CD4-positive, alpha-beta T cell treated with Interleukin-4 for 1 hour (primary cell): ENCODE measurements at places on chromosomes 3 and 15.

GRCh38 chr3:27607370-27607769 lies 114.8 kb downstream of the EOMES start:
- DNase-seq: no peak

DNA sequence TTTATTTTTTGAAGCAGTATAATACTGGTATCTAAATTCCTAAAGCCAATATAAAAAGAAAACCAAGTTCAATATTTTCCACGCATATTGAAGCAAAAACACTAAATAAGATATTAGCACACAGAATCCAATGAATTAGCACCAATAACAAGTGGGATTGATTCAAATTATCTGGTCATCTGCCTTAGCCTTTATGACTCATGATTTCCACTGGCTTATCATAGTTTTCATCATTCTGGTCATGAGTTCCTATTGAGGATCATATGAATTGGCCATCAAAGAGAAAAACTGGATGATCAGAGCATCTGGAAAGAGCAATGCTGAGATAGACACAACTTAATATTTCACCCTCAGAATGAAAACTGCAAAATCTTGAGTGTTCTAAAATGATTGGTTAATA lies 809.9 kb downstream of the MCTP2 start:
- DNase-seq: no peak

- no peak for DNase-seq
These were observed 10.1 kb downstream of the AADACL2 start for GRCh38 chr3:151743855-151744254.

DNA sequence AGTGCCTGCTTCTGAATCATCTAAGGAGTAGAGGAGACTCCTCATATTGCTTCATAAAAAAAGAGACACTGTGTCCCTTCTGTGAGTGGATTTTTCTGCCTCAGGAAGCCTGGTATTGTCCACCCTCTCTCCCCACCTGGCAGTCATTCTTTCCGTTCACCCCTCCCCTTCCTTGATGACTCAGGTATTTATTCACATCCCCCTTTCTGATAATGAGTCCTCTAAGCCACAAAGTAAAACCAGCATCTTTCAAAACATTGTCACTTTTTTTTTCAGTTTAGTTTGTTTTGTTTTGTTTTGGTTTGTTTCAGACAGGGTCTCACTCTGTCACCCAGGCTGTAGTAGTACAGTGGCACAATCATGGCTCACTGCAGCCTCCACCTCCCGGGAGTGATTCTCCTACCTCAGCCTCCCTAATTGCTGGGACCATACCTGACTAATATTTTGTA lies 65.2 kb upstream of the UBE2E1 start:
- DNase-seq: peak; percentile 26

- no peak for DNase-seq
These were observed 488.7 kb upstream of the AGTR1 start for GRCh38 chr3:148208975-148209374.

GRCh38 chr15:72758182-72758581 lies 25.4 kb downstream of the ADPGK start:
- DNase-seq: no peak

GRCh38 chr3:136122006-136122405 lies 74.1 kb downstream of the MSL2 start:
- DNase-seq: no peak

DNA sequence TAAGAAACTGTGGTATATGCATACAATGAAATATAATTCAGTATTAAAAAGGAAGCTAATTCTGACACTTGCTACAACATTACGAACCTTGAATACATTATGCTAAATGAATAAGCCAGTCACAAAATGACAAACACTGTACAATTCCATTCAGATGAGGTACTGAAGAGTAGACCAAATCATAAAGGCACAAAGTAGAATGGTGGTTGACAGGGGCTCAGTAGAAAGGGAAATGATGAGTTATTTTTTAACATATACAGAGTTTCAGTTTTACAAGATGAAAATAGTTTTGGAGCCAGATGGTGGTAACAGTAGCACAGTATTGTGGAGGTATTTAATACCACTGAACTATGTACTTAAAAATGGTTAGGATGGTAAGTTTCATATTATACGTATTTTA lies 254.6 kb upstream of the RBMS3 start:
- no peak for DNase-seq

DNA sequence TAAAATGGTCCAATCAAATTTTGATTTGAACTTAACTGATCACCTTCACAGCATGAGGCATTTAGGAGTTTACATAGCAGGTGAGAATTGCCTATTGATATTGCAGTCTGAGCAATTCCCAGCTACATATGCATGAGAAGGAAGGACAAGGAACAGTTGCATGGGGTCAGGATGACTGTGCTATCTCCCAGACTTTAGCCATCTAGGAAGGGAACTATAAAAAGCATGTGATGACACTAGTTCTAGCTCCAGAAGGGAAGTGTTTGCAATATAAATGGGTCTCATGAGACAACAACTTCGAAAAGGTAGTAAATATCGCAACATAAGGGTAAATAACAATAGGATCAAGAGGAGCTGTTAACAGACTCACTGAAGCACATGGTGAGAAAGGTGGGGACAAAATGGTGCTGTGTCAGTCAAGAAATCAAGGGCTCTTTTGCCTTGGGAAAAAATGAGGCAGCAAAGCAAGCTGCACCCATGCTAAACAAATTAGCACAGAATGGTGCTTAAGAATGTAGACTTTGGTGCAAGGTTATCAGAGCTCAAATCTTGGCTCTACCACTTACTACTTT lies 90.4 kb upstream of the SLC2A2 start:
- DNase-seq: no peak

DNA sequence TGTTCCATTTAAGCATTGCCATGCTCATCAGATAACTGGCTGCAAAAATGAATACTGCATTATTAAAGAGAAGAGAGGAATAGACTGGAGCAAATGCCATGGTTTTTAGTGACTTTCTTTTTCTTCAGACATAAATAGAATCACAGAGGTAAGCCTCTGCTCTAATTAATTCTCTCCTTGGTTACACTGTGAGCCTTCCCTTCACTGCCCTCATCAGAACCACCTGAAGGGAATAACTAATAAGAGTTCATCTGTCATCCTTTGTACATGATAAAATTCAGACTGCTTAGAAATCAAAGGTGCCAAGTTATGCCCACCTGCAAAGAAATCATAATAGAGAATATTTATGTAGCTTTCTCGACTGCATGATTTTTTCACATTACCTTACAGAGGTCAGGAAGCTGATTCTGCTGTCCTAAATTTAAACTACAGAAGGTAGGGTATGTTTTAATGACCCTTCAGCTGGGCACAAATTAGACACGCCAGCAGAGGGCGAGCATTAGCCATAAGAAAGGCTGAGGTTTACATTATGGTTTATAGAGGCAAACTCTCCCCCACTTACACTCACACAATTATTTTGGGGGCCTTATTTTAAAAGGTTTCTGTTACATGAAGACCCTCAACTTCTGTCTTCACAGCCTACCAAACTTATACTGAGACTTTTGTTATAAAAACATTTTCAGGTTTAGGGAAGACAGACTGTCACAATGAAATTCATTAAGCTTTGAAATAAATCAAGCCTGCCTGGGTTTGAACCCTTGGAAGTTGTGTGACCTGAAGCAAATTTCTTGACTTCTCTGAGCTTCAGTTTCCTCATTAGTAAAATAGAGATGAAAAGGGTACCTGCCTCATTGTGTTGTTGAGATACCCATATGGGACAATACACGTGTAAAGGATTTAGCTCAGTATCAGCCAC lies 15.3 kb upstream of the UNC13C start:
- peak; percentile 9 for DNase-seq

DNA sequence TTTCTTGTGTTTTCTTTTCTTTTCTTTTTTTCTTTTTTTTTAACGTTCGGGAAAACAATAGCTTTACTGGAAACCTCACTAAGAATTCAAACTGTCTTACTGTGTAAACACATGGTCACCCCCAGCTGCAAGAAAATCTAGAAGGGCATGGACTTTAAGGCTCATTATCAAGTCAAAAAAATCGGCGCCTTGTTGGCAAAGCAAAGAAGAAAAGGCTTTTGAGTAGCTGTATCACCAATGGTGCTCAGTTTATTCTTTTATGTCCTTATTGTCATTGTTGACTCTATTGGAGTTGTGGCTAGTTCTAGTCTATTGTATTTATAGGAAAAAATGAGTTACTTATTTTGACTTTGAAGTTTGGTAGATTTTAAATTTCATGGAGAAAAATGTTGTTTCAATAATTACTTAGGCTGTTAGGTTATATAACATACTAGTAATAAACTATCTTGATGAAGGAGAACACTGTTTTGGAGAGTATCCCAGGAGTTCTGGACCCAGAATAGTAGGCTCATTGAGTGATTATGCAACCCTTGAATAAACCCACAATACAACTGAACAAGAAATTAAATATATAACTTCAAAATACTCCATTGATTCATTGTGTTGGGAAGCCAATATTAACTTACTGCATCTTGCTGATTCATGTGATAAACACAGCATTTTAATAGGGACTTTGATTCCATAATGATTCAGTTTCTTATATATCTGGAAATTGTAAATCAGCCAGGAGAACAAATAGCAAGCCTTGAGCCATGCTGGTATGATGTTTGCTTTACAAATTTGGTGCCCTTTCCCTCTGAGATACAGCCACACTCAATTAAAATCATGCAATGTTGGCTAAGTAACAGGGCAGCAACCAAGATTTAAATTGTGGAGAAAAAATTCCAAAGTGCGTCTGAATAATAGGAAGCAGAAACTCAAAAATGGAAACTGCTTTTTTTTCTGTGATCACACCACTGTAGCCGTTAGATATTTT lies 27.8 kb upstream of the GOLIM4 start:
- DNase-seq: no peak

GRCh38 chr3:159861369-159861987 lies 127.2 kb upstream of the IL12A start:
- DNase-seq: no peak

DNA sequence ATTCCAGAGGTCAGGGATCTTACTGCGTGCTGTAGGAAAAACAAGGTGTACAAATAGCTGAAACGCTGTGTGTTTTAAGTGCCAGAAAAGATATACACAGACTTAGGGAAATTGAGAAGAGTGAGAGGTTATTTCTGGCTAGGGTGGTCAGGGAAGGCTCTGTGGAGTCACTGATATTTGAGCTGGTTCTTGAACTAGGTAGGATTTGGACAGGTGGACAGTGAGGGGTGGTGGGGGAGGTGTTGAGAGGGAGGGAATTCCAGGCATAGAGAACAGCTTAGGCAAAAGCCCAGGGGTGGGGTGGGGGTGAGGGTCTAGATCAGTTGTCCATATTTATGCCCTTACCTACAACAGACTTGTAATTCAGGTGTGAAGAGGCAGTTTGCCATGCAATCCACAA lies 7.0 kb downstream of the SEMA6D start:
- no peak for DNase-seq

GRCh38 chr15:45747426-45747825 lies 112.6 kb downstream of the SQOR start:
- no peak for DNase-seq

GRCh38 chr3:55655544-55655943 lies 168.4 kb upstream of the WNT5A start:
- DNase-seq: no peak

DNA sequence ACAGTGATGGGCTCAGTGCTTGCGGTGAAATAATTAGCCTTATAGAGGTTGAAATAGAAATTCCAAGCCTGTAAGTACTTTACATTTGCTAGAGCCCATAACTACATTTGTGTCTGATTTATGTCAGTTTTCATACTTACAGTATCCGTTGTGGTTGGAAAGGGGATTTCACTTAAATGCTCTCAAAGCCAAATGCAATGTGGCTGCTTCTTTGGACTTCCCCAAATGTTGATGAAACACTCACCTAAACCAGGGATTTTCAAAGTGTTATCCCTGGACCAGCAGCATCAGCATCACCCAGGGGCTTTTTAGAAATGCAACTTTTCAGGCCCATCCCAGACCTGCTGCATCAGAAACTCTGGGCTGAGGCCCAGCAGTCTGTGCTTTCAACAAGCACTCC lies 378.7 kb downstream of the MCTP2 start:
- no peak for DNase-seq

- no peak for DNase-seq
These were observed 70.2 kb upstream of the MYZAP start for GRCh38 chr15:57521503-57521902.

DNA sequence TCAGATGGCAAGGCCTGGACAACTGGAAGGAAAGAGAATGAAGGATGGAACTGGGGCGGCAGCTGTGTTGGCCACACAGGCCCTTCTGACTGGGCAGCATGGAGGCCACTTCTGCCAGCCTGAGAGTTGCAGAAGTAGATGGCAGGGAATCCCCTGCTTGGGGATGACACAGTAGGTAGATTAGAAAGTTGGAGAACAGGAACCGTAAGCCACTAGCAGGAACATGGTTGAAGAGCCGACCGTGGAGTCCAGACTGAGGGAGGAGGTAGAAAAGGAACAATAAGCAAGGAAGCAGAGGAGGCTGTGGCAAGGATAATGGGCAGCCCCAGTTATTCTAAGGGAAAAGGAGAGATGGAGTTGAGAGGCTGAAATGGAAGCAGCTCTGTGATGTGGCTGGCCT lies 26.4 kb upstream of the ZNF774 start:
- peak; percentile 26 for DNase-seq

DNA sequence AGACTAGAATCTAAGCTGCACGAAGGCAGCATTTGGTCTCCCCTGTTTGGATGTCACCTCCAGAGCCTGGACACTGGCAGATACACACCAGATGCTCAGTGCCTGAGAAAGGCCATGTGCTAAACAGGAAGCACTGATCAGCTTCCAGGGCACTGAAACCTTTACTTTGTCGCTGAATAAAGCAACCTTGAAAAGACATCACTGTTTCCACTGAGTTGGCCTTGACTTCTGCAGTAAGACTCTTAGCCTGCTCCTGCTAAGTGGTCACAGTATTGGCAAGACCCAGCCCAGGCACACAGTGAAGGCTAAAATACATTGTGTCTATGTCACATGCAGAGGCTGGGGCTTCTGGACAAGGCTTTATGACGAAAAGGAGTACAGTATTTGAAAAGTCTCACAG lies 104.3 kb upstream of the ICE2 start:
- DNase-seq: no peak

- DNase-seq: no peak
These were observed 85.1 kb downstream of the EFL1 start for GRCh38 chr15:82177291-82178010.

- peak; percentile 59 for DNase-seq
These were observed 79.4 kb upstream of the ATP11B start for GRCh38 chr3:182713743-182714517.

GRCh38 chr15:100683434-100683833 lies 81.0 kb downstream of the ASB7 start:
- DNase-seq: no peak

DNA sequence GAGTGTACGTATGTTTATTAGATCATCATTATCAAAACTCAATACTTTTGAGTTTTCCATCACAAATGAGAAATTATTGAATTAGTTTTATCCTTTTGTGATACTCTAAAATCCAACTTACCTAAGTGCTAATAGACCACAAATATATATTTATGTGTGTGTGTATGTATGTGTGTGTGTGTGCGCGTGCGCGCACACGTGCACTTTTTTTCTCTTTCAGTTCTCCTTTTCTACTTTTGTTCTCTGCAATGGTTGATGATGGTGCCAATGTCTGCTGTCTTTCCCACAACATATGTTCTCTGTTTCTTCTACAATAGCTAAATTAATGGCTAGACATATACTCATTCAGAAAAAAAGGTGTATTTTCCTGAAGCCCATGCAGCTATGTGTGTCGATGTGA lies 571.6 kb upstream of the ARPP21 start:
- DNase-seq: no peak

- DNase-seq: no peak
These were observed 34.7 kb downstream of the GRAMD1C start for GRCh38 chr3:113873293-113873692.
